KG1 (cell line): ENCODE measurements at places on chromosomes 5 and 9.

GRCh38 chr9:108928386-108928785, 5.5 kb downstream of the ELP1 start:
- no peak for DNase-seq

- no peak for DNase-seq
These were observed 1077.4 kb upstream of the ARRDC3 start for GRCh38 chr5:92460505-92460904.

GRCh38 chr9:131794393-131794792, 54.5 kb upstream of the RAPGEF1 start:
- DNase-seq, result no peak

DNA sequence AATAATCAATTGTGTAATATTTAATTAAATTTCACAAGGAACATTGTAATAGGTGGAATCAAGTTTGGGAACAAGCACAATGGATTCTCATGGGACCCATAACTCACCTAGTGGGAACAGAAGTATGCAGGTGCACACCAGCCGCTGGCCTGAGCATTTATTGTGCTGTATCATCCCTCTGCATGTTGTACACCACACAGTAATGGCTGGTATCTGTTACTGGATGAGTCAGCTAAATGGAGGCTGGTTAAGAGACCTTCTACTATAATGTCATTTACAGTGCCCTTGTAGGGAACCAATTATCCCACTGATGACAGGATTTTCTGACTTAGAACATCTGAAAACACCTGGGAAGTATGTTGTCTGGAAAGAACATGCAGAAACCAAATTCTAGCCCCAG, 3.2 kb upstream of the MAP3K1 start:
- DNase-seq, result no peak

- DNase-seq, result no peak
These were observed 407.4 kb downstream of the DTWD2 start for GRCh38 chr5:118580949-118581348.

DNA sequence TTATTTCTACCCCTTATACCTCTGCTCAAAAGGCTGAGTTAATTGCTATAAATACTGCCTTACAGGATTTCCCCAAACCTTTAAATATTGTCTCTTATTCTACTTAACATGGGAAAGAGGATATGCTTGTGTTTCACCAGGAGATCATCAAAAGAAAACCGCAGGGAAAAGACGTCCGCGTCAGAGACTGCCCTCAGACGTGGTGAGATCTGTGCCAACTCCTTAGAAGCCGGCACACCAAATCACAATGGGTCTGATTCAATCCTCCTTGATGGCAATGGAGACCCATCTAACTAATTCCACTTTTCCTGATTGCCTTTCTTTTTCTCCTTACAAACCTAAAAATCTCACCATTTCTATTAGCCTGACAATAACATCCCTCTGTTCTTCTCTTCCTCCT, 55.0 kb downstream of the SH3PXD2B start:
- no peak for DNase-seq

DNA sequence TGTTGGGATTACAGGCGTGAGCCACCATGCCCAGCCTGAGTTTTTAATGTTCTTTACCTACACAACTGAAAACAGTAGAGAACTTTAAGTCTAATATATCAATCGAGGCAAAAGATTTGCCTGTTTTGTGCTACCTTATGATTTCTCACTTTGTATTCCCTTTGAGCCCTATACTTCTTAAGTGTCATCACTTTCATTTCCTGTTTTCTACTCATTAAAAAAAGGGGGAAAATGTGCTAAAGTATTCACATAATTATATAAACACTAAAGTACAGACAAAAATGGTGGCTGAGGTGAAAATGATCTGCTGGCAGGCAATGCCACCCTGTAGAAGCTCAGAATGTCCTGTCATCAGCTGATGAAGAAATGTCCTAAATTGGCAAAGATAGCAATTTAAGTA, 23.6 kb downstream of the ATG10 start:
- DNase-seq, result no peak

DNA sequence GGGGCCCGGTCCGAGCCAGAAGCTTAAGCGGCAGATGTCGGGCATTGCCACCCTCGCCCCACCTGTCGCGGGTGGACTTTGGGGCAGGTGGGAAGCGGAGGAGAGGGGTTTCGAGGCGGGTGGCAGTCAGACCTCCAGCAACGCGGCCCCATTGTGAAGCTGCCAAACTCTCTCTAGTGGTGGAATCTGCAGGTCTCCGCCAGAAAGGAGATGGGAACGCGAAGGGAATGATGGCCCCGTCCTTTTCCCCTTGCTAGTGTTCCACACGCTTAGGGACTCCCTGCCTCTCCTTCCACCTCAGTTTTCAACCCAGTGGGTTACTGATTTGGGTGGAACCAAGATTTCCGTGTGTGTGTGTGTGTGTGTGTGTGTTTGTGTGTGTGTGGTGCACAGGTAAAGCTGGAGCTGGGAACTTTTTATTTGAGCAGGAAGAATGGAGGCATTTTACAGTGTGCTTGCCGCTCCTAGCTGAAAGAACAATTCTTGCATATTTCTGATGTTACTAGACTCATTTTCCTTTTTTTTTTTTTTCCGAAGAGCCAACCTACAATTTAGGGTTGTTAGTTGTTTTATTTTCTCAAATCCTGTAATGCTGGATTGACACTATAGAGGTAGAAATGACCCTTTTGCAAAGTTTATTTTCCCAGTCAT, 1.3 kb downstream of the MACIR start:
- no peak for DNase-seq

DNA sequence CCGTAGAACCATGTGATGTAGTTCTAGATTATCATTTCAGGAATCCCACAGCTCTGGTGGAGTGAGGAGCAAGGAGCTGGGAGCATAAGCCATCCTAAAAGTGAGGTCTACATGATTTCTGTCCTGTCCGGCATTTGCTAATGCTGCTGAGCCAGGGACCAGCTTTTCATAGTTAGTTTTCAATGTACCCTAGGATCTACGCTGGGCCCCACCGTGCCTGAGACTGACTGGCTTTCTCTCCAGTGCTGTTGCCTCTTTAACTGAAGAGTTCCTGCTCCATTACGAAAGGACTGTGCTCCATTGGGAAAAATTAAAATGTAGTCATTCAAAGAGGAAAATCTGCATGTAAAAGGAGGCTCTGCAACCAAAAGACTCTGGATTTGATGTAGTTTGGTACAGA, 634.8 kb downstream of the DMRTA1 start:
- DNase-seq, result no peak

GRCh38 chr9:131017067-131017466, 8.1 kb downstream of the LAMC3 start:
- no peak for DNase-seq

GRCh38 chr9:129262261-129262660, 84.2 kb upstream of the IER5L start:
- DNase-seq, result no peak

GRCh38 chr9:93097511-93098201, 1.6 kb downstream of the CARD19 start:
- no peak for DNase-seq

- DNase-seq, result no peak
These were observed 126.1 kb downstream of the SNX18 start for GRCh38 chr5:54643685-54644106.

GRCh38 chr5:124825250-124825982, 79.0 kb upstream of the ZNF608 start:
- DNase-seq, result no peak

DNA sequence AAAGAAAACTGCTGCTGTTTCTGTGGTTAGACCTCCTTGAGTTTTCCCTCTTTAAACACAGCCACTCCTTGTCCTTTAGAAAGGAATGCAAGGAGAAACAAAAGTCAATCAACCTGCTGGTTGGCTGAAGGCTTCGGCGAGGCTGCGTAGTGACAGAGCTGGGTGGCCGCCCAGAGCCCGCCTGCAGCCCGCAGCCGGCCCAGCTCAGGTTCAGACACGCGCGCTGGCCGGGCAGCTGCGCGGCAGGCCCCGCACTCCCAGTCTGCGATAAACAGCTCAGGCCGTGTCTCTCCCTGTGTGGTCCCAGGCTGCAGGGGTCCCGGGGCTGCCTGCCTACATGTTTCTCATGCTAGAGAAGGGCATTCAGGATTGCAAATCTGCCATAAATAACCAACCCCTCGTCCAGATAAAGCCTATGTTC, 115.4 kb downstream of the HSD17B3 start:
- DNase-seq, result no peak

GRCh38 chr5:173707392-173707791, 90.9 kb upstream of the BOD1 start:
- no peak for DNase-seq

- DNase-seq, result no peak
These were observed 61.5 kb upstream of the NUDT12 start for GRCh38 chr5:103624035-103624480.

DNA sequence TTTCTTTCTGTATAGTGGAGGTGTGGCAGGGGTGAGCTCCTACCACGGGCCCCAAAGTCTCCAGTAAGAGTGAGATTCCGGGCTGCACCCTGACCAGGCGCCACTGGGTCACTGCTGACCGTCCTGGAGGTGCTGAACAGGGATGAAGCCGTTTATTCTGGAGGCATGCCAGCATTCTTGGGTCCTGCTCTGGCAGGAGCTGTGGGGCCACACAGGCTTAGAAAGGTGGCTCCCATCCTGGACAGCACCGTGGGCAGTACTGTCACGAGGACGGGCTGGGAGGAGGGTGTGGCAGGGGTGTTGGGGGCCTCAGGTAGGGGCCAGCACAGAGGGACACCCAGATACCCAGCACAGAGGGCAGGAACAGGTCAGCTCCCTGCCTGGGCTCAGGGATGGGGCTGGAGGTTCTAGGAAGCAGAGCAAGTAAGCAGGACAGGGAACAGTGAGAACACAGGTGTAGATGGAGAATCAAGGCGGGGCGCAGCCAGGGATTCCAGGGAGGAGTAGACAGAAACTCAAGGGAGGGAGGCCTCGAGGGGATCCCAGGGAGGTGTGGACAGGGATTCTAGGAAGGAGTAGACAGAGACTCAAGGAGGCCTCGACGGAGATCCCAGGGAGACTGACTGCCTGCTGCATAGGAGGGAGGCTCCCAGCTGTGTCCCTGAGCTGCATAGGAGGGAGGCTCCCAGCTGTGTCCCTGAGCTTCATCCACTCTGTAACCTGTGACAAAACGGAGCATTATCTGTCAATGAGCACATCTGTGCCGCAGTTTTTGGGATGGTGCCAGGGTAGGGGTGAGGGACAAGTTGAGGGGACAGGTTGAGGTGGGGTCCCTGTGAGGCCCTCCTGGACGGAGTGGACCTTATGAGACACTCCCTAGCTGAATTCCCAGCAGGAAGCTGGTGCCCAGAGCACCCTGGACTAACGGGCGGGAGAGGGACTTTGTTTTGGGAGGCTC, 1.1 kb upstream of the PLEKHG4B start:
- DNase-seq, result no peak

- no peak for DNase-seq
These were observed 191.9 kb downstream of the C9orf50 start for GRCh38 chr9:129428864-129429577.

GRCh38 chr5:143582176-143582575, 178.7 kb upstream of the NR3C1 start:
- DNase-seq, result no peak

DNA sequence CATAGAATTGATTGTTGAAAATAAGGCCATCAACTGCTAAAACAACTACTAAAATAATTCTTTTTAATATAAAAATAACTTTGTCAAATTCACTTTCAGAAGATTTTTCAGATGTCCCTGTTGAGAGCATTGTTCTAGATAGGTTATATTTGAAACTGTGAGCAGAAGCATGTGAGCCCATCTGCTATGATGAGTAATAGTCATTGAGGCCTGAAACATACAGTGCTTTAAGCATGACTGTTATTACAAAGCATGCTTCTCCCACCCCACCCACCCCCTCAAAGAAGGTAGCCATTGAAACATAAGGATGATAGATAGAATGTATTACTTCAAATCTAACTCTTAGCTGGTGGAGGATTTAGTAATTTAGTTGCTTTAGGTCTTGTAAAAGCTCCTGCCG, 86.0 kb downstream of the UHRF2 start:
- DNase-seq, result no peak

DNA sequence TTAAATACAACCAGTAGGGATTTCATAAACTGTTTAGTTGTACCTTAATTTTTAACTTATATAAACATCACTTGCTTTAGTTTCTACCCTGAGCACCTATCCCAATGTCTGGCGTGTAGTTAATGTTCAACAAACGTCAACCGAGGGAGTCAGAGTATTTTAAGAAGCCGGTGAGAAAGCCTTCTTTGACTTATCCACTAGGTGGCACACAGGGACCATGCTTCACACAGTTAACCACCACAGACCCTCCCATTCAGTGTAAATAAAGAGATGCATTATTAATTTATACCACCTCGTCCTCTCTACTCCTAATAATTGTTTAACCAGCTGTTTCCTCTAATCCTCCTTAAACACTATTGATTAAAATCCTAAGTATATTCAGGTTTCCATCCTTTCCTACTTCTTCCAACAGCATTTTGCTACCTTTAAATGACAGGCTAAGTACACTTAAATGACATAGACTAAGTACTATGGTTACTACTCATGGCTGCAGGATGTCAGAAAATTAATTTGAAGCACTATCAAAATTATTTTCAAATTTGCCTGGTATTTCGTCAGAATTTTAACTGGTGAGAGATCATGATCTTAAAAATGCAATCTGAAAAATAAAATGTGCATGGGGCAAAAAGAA, 2.3 kb downstream of the HAPLN1 start:
- DNase-seq, result peak; percentile 74

DNA sequence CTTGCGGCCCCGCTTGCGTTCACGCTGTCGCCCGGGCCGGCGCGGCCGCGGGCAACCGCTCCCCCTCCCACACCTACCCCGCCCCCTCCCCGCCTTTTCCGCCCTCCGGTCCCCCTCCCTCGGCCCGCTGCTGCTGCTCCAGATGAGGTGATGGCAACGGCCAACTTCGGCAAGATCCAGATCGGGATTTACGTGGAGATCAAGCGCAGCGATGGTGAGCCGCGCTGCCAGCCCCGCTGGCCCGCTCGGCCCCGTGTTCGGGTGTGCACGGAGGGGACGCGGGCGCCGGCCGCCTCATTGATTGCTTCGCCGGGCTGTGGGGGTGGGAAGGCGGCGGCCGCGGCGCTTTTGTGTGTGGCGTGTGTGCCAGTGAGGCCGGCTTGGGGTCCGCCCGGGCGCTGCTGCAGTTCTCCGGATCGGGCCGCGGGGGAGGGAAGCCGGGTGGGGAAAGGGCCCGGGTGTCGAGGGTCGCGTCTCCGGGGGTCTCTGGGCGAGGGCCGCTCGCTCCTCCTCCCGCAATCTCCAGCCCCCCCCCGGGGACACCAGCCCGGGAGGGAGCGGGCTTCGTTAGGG, 403 bp downstream of the KIF2A start:
- no peak for DNase-seq

DNA sequence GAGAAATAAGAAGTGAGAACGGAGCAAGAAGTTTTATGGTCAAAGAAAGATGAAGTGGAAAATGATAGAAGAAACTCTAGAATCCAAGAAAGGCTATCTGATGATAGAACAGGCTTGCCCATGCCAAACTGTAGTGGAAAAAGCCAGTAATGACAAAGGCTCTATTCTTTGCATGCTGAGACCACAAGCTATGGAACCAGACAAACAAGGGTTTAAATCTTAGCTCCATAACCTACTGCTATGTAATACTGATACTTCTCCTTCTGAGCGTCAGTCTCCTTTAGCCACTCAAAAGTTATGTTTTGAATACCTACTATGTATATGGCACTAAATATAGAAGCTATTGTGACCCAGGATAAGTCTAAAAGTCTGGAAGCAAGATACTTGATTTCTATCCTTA, 51.2 kb upstream of the TRIM32 start:
- DNase-seq, result no peak
